Stimulated activated CD4-positive, alpha-beta T cell treated with anti-CD3 and anti-CD28 coated beads, Interleukin-4, amount 100 ng/mL, for 1 hour (primary cell): ENCODE measurements at places on chromosomes 2 and 18.

DNA sequence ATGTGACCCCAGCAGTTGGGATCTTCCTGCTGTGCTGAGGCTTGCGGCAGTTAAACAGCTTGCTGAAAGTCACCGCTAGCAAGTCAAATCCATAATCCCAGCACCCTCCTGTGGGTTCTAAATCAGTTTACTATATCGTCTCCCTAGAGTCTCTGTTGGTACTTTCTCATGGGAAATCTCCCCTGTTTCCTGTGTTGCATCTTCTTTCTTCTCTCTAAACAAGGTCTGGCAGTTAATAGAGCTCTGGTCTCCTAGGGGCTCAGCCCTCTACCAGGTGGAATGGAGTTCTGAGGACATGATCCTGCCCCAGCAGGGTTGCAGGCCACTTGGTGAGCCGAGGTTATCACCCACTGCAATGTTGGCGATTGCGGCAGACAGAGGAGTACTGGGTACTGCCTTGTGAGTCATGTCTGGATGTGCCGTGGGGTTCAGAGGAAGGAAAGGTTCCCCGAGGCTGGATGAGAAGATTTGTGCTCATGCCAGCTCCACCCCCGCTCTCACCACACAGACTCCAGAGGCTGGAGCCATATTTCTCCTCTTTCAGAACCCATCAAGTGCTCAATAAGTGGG lies 59.4 kb upstream of the SIX2 start:
- no peak for DNase-seq

GRCh38 chr2:201697899-201698298 lies 545 bp downstream of the MPP4 start:
- no peak for DNase-seq

GRCh38 chr2:239834143-239834542 lies 191.0 kb downstream of the NDUFA10 start:
- DNase-seq = no peak

- DNase-seq = no peak
These were observed 106.9 kb upstream of the ACVR1C start for GRCh38 chr2:157735532-157735931.

- DNase-seq = no peak
These were observed 477.8 kb upstream of the ETAA1 start for GRCh38 chr2:66919286-66919685.

GRCh38 chr2:225400060-225400511 lies 576 bp downstream of the NYAP2 start:
- no peak for DNase-seq

DNA sequence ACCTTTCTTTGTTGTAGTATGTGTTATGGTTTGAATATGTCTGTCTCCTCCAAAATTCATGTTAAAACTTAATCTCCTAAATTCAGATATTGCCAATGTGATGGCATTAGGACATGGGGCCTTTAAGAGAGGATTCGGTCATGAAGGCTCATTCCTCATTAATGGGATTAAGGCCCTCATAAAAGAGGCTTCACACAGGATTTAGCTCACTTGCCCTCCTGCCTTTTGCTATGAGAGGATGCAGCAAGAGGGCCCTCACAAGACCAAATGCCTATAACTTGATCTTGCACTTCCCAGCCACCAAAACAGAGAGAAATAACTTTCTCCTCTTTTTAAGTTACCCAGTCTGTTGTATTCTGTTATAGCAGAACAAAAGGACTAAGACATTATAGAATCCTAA lies 19.7 kb downstream of the ZBTB14 start:
- DNase-seq = no peak

GRCh38 chr2:58907644-58908043 lies 666.5 kb upstream of the FANCL start:
- DNase-seq = no peak

GRCh38 chr18:10089881-10090280 lies 176.1 kb downstream of the VAPA start:
- no peak for DNase-seq

DNA sequence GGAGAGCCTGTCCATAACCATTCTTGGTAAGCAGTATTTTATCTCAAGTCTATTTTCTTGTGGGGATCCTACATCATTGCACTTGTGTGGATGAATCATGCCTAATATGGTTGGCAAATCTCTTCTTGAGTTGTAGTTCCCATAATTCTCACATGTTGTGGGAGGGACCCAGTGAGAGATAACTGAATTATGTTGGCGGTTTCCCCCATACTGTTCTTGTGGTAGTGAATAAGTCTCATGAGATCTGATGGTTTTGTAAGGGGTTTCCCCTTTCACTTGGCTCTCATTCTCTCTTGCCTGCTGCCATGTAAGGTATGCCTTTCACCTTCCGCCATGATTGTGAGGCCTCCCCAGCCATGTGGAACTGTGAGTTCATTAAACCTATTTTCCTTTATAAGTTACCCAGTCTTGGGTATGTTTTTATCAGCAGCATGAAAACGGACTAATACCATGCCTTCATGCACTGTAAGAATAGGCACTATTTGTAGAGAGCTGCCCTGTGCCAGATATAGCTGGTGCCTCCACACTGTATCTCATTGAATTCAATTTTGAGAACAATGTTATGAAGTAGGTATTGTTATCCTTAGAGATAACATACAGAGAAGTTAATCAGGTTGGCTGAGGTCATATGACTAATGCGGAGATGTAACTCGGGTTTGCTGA lies 148.3 kb downstream of the PLCL1 start:
- peak; percentile 3 for DNase-seq

DNA sequence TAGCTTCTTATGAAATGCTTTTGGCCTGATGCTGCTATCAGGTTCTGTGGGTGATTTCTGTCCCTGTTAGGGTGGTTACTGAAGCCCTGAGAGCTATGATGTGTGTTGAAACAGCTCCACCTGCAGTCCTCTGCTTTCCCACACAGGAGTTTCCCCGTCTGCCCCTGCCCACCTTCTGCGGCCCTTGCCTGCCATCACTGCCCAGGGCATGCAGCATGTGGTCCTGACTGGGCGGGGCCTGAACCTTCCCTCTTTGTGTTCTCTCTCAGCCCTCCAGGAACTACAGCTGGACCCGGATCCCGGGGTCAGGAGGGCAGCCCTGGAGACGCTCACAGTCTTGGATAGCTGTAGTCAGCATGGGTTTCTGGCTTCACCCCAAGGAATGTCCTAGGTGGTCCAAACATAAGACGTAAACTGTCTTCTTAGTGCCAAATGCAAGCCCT lies 21.4 kb downstream of the HJURP start:
- DNase-seq = no peak

GRCh38 chr2:21655136-21655535 lies 531.4 kb downstream of the TDRD15 start:
- DNase-seq = no peak

DNA sequence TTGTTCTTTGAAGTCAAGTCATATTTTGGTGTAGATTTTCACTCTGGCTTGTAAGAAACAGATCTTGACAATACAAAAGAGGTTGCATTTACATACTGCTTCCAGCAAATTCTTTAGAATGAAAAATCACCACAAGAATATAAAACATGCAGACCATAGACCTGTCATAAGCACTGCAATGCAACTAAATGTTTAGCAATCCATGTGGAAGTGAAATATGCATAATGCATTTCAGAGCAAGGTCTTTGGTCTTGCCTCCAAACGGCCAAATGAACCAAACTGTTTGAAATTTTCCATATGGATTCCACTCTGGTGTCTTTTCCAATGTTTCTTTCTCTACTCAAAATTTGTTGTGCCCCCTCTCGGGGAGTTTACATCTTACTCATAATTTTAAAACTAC lies 271.0 kb upstream of the CDH20 start:
- no peak for DNase-seq

DNA sequence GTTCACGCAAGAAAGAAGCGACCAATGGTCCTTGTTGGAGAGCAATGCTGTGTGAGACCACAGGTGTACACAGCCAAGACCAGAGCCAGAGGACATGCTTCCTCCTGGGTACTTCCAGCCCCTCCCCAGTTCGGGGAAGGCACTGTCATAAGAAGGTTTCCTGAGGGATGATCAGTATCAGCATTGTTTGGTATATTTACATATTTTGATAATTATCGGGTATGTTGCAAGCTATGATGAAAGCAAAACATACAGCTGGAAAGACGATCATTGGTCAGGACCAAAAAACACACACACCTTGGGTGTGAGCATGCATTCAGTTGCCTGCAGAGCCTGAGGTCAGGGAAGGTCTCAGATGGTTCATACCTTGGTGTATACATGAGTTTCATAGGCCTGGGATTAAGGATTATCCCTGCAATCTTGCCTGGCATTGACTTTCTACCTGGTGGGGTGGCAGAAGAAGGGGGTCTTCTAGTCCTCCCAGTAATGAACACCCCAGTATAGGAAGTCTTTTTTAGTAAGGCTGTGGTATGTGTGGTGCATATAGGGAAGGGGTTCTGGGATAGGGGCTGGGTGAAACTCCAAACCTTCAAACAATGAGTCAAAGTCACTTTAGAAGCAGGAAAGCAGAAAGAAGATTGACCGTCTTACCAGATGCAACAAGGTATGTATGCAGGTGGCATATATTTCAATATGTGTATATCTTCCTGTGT lies 2.9 kb downstream of the SERPINB2 start:
- DNase-seq = no peak

GRCh38 chr18:46261799-46262198 lies 157.6 kb downstream of the HAUS1 start:
- no peak for DNase-seq

DNA sequence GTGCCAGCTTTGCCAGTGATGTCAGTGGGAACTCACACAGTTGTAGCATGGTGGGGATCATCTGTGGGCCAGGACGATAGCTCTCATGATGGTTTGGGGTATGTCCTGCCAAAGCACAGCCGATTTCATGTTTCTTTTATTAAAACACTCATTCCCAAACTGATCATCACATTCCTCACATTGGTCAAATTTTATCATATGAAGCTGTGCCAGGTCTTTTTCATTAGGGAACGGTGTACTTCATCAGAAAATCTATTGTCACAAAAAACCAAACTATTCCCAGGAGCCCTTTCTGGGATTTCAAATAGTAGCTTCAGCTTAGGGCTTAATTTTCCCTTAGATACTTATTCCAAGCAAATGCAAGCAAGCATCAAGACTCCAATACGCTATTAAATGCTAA lies 42.0 kb downstream of the ITGA4 start:
- no peak for DNase-seq

GRCh38 chr2:189830510-189830909 lies 46.3 kb downstream of the PMS1 start:
- no peak for DNase-seq

DNA sequence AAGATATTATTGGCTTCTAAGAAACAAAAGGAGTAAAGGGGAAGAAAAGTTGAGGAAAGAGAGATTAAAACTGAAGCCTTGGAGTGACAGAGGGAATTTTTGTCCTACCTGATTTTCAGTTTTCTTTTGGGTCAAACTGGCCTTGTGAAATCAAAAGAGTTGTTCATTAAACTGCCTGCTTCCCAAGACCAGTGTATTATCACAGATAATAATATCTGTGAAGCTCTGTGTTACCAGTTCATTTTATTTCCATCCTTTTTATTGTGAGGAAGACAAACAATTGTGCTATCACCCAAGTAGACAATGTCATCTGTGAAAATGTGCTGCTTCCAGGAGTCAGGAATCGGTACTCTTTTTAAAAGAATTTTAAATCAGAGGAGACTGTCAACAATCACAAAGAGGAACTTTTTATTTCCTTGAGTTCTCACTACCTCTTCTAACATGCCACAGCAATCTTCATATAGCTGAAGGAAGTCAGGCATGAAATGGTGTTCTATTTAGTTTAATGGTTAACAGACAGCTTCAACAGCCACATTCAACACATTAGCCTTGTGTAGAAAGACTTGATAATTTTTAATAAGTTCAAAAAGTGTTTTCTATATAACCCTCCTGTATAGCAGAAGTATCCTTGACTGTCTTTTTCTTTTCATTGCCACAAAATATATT lies 554.8 kb downstream of the PIK3C3 start:
- no peak for DNase-seq

DNA sequence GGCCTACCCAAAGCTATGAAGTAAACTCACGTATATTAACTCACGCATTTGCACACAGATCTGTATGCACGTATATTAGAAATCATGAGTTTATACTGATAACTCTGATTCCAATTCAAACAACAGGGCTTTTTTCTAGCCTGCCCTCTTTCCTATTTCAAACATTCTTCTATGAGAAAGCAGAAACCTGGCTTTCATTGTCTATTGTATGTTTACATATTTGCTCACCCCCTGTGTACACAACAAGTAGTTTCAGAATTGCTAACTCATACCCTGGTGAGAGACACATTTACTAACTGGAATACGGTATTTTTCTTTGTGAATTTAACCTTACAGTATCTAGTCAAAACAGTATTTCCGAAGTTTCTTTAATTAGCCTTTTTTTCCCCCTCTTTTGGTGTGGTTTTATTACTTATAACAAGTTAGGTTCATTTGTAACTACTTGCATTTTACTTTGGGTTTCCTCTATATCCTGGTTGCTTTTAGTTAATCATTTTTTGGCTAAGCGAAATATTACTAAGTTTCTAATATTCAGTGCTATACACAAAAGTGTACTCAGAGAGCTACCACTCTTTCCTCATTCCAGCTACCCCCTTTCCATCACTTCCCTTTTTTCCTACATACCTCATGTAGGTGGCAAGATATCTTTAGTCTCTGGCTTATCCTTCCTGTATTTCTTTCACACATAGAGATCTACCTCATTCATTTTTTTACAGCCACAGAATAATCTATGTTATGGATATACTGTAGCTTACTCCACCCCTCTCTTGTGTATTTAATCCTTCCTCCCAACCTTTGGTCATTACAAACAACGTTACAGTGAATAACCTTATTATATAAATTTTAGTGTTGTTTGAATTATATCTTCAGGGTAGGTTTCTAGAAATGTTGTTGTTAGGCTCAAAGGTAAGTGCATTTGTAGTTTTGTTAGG lies 112.7 kb upstream of the BCL2L11 start:
- DNase-seq = no peak

GRCh38 chr18:35201256-35201931 lies 39.4 kb upstream of the ZNF397 start:
- DNase-seq = no peak

- no peak for DNase-seq
These were observed 78.1 kb upstream of the ETAA1 start for GRCh38 chr2:67318993-67319481.

- DNase-seq = no peak
These were observed 77.4 kb downstream of the HDAC4 start for GRCh38 chr2:239323447-239323846.

DNA sequence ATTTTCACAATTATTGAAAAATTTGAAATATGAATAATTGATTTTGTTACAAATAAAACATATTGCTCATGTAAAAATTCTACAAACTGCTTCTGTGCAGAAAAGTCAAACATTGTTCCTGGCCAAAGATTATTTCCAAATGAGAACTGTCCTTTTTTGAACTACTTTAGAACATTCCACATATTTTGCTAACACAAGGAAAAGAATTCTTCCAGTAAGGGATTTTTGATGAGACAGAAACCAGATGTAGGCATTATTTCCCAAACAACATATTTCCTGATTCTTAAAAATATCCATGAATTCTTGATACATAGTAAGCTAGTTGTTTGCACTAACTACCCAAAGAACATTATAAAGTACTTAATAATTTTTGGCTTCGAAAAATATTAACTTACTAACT lies 715.2 kb downstream of the CCDC85A start:
- no peak for DNase-seq

- DNase-seq = no peak
These were observed 25.7 kb upstream of the FAM178B start for GRCh38 chr2:97011977-97012569.

GRCh38 chr2:145258903-145259579 lies 739.1 kb upstream of the ZEB2 start:
- no peak for DNase-seq
